ENCODE measurements at places on chromosomes 12 and 14.

DNA sequence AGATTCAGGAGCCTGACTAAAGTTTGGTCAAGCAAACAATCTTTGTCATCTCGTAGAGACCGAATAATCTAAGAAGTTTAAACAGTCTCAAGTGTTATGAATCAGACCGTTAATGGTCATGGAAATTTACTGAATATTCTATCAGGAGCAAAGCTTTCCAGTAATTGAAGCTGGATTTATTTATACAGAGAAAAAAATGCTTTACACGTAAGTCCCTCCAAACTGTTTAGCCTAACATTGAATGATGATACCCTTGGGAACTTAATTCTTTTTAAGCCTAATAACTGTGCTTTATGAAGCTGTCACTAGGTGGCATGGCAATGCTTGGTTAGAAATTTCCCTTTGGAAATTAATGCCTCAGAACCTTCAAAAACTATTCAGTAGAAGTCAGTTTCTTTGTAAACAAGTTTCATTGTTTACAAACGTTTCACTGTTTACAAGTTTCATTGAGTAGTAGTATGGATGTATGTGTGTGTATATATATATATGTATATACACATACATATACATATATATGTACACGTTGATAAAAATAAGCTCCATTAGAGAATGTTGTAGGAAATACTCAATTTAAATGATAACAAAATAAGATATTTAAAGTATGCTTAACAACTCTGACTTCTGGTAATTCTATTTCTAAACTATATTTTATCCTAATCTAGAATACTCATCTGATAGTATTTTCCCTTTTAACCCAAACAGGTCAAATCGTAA is 32.1 kb downstream of the DEPDC4 start:
- H3K27ac ChIP-seq = no peak overlapping the region
- no peak overlapping the region for H3K4me3 ChIP-seq
- H3K36me3 ChIP-seq = no peaks in the 10 kb centered on the region
- H3K4me1 ChIP-seq = no peaks in the 10 kb centered on the region
- DNase-seq = no peak

GRCh38 chr12:31508436-31509150 is 82.3 kb downstream of the DENND5B start:
- H3K27me3 ChIP-seq = peaks cover 12% of the 10 kb centered on the region
- DNase-seq = no peak
- no peaks in the 10 kb centered on the region for H3K36me3 ChIP-seq
- H3K4me1 ChIP-seq = no peaks in the 10 kb centered on the region

DNA sequence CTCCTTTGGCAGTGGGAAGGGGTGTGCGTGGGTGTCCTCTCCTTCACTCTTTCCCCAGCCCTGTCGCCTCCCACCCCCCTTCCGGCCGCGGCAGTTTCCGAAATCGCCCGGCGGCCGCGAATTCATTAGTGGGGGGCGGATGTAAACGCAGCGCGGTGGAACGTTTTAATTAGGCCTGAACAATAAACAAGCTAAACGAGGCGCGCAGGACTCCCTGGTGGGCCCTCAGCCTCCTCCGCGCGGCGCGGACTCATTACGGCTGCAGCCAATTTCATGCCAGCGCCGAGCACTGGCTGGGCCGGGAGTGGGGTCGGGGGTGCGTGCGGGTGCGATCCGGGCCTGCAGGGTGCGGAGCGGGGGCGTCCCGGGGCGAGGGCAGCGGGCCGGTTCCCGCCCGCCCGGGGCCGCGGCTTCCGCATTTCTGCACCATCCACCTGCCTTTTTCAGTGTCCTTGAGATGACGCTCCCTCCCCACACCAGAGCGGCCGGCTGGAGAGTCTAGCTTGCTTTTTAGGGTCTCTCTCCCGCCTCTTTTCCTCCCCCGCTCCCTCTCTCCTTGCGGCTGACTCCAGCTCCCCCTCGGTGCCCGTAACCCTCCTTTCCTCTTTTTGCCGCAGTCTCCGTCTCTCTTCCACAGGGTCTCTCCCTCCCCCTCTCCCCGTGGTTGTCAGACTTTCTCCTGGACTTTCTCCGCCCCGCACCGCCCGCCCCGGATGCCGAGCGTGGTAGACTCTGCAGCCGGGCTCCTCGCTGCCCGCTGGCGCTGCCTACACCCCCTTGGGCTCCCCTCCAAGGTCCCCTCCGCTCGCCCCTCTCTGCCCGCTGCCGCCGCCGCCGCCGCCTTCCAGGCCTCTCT is at the start of gene CISTR:
Gene CISTR, minus strand, starts transcription at position 644 of the 856 bp plus-strand sequence.
- DNase-seq = no peak
- peaks cover 3% of the 10 kb centered on the region for H3K36me3 ChIP-seq
- no peaks in the 10 kb centered on the region for H3K27me3 ChIP-seq
- H3K4me3 ChIP-seq = no peak within 1 kb of the TSS

DNA sequence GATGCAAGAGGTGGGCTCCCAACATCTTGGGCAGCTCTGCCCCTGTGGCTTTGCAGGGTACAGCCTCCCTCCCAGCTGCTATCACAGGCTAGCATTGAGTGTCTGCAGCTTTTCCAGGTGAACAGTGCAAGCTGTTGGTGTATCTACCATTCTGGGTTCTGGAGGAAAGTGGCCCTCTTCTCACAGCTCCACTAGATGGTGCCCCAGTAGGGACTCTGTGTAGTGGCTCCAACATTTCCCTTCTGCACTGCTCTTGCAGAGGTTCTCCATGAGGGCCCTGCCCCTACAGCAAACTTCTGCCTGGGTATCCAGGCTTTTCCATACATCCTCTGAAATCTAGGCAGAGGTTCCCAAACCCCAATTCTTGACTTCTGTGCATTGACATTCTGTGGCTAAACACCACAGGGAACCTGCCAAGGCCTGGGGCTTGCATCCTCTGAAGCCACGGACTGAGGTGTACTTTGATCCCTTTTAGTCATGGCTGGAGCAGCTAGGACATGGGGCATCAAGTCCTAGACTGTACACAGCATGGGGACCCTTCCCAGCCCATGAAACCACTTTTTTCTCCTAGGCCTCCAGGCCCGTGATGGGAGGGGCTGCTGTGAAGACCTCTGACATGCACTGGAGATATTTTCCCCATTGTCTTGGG is 24.0 kb upstream of the SLC38A1 start:
- peaks cover 3% of the 10 kb centered on the region for H3K36me3 ChIP-seq
- H3K27ac ChIP-seq = no peak overlapping the region
- no peak overlapping the region for H3K4me3 ChIP-seq
- no peaks in the 10 kb centered on the region for H3K27me3 ChIP-seq
- peaks cover 1% of the 10 kb centered on the region for H3K4me1 ChIP-seq

GRCh38 chr12:47983541-47984115 is 20.2 kb downstream of the TMEM106C start:
- H3K36me3 ChIP-seq = no peaks in the 10 kb centered on the region
- peaks cover 15% of the 10 kb centered on the region for H3K27me3 ChIP-seq
- no peak for DNase-seq
- H3K4me3 ChIP-seq = no peak overlapping the region
- H3K27ac ChIP-seq = no peak overlapping the region

GRCh38 chr14:35576856-35577255 is 42.9 kb downstream of the INSM2 start:
- no peak overlapping the region for H3K27ac ChIP-seq
- peaks cover 6% of the 10 kb centered on the region for H3K4me1 ChIP-seq
- peaks cover 3% of the 10 kb centered on the region for H3K36me3 ChIP-seq

DNA sequence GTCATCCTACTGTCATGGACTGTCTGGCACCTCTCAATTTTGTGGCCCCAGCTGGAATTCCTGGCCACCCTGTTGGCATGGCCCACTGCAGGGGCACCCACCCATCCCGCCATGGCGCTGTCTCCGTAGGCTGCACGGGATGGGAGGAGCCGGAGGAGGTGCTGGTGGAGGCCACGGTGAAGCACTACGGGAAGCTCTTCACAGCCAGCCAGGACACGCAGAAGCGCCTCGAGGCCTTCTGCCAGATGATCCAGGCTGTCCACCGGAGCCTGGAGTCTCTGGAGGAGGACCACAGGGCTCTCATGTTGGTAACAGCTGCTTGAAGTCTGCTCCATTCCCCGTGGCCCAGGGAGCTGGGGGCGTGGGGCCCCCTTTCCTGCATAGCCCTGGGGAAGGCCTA is 3.9 kb downstream of the CCDC197 start:
- no peak for DNase-seq
- no peaks in the 10 kb centered on the region for H3K36me3 ChIP-seq
- H3K27ac ChIP-seq = no peak overlapping the region

DNA sequence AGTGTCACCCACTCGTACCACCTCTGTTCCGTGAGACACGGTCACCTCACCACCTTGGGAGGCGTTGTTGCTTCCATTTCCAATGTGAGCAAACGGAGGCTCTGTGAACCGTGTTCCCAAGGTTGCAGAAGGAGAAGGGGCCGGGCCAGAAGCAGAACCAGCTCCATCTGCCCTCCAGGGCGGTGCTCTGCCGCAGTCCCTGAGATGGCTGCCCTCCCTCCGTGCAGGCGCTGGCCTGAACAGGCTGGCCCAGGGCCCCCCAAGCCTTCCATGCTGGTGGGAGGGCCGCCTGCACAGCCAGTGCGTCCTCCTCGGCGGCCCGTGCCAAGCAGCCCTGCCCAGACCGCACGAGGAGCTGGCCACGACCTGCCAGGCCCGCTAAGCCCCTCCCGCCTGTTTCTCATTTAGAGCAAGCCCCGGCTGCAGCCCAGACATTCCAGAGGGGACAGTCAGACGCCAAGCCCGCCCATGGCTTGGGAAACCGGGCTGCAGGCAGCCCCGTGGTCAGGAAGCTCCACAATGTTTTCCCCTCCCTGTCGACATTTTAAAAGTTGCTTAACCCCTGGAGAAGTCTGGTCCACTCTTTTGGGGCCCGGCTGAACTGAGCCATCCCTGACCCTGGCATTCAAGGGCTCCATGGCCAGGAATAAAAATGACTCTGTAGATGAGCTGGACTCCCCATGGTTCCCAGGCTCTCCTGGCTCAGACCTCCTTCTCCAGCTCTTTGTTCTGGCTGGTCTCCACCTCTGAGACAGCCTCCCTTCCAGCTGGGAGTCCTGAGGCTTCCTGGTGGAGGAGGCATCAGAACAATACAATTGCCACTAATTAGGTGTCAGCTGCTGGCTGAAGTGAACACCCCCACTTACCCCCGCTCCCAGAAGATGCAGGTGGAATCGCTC is 236.0 kb downstream of the BCL11B start:
- no peak overlapping the region for H3K4me3 ChIP-seq
- peaks cover 3% of the 10 kb centered on the region for H3K4me1 ChIP-seq
- H3K27ac ChIP-seq = no peak overlapping the region
- no peaks in the 10 kb centered on the region for H3K36me3 ChIP-seq
- DNase-seq = no peak
- peaks cover 30% of the 10 kb centered on the region for H3K27me3 ChIP-seq

DNA sequence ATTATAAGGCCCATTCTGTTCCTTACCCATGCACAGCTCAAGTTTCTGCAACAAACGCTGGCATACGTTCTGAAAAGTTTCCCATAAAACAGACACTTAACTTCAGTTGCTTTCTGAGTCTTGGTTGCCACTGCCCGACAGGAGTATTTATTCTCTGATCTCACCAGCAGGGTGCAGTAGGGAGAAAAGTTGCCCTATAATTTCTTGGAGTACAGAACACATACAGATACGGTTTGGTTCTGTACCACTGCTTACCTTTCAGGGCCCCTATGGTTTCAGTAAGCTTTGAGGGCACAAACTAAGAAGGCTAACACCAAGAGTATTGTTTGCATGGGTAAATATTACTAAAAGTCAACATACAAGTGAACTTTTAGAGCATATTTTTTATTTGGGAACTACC is 77.9 kb downstream of the SPATA7 start:
- peaks cover 4% of the 10 kb centered on the region for H3K36me3 ChIP-seq
- H3K4me3 ChIP-seq = no peak overlapping the region
- H3K4me1 ChIP-seq = no peaks in the 10 kb centered on the region
- no peaks in the 10 kb centered on the region for H3K27me3 ChIP-seq

DNA sequence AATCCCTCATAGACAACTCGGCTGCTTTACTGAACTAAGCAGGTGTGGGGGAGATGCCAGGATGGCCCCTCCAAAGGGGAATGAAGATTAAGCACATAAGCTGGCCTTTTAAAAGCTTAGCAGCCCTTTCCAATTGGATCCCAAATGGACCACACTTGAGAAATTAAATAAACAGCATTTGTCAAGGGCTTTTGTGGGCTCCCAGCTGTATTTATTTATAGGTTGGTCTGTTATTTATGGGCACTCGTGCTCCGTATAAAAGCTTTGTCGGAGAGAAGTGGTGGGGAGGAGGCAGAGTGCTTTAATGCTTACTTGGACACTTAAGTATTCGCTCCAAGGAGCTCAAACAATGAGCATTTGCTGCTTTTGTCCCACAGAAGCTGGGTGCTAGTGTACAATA is 580.2 kb downstream of the MED13L start:
- no peak for DNase-seq
- no peak overlapping the region for H3K27ac ChIP-seq
- no peak overlapping the region for H3K4me3 ChIP-seq
- no peaks in the 10 kb centered on the region for H3K36me3 ChIP-seq

DNA sequence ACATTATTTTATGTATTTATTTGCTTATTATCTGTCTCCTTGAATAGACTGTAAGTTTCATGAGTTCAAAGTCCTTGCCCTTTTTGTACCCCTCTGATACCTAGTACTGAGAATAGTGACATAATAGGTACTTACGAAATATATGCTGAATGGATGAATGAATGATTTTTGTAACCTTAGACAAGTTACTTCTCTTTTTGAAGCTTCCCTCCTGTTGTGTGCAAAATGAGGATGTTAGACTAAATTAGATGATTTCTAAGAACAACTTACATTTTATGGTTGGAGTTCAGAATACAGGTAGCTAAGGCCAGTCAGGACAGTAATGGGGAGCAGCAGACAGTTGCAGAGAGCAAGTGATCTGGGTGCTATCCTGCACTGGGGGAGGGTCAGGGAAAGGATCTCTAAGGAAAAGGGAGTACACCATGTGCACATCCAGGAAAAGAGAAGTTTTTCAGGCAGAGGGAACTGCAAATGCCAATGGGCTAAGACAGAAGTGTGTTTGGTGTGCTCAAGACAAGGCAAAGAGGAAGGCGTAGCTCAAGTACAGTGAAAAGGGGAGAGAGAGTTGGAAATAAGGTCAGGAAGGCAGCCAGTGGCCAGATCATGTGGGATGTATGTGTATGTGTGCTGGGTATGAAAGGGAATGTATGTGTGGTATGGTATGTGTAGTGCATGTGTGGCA is 59.4 kb upstream of the AMIGO2 start:
- H3K27ac ChIP-seq = peak overlapping the region; percentile 4
- peaks cover 11% of the 10 kb centered on the region for H3K36me3 ChIP-seq
- no peaks in the 10 kb centered on the region for H3K27me3 ChIP-seq
- no peak for DNase-seq

GRCh38 chr14:37145395-37145794 is 27.0 kb downstream of the SLC25A21 start:
- H3K27me3 ChIP-seq = no peaks in the 10 kb centered on the region
- DNase-seq = no peak
- H3K4me1 ChIP-seq = no peaks in the 10 kb centered on the region
- no peaks in the 10 kb centered on the region for H3K36me3 ChIP-seq

DNA sequence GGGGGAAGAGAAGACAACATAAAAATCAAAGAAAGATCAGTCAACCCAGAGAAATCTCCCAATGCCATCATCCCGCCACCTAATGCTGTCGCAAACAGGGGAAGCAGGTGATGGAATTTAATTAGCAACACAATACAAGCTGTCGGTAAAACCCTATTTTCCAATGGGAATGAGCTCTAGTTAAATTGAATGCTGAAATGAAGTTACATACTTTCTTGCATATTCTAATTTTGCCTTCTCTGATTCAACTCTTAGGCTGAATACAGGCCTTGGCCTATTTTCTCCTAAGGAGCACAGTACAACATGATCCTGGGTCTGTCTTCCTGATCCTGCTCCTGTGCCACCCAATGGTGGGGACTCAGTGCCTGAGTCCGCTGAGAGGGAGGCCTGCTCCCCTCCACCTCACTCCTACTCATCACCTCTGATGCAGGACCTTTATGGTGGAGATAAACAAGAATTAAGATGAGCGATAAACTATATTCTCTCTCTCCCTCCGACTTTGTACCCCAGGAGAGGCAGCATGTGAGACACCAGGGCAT is 238.8 kb downstream of the GXYLT1 start:
- peaks cover 9% of the 10 kb centered on the region for H3K27me3 ChIP-seq
- DNase-seq = no peak
- H3K4me3 ChIP-seq = no peak overlapping the region
- no peak overlapping the region for H3K27ac ChIP-seq
